ENCODE measurements at places on chromosomes 7 and 10.

DNA sequence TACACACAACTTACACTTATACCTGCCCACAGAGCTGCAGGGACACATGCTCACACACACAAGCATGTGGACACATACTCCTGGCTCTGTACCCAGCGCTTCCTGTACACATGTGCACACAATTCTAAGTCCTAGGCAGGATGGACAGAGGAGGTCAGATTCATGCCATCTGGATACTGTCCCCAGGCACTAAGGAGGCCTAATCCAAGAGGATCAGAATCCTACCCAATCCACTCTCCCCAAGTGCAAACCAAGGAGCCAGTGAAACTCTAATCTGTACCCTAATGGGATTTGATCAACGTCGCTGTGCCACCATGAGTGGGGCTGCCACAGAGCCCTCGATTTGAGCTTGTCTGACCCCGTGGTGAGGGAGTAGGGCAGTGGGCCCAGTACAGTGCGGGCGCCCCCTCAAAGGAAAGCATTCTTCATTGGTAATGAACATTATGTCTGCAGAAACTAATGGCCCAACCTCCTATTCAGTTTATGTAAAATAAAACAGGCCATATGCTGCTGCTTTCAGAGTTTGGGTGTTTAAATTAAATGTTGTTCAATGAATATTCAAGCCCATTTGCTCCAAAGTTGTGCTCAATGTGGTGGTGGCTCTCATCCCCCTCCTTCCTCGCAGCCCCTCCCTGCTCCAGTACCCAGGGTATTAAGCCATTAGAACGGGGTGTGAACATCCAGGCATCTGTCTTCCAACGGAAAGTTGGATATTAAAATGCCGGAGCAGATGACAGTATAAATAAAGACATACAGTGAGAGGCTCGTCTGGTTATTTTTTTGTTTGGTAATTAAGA is 26.4 kb downstream of the RPS24 start:
- no peak for DNase-seq

GRCh38 chr7:41940760-41941343 is 238.0 kb upstream of the INHBA start:
- peak; percentile 60 for DNase-seq

- no peak for DNase-seq
These were observed 32.5 kb downstream of the LAMB4 start for GRCh38 chr7:108097703-108098102.

- DNase-seq, result no peak
These were observed 23.2 kb downstream of the BET1 start for GRCh38 chr7:93980744-93981479.

DNA sequence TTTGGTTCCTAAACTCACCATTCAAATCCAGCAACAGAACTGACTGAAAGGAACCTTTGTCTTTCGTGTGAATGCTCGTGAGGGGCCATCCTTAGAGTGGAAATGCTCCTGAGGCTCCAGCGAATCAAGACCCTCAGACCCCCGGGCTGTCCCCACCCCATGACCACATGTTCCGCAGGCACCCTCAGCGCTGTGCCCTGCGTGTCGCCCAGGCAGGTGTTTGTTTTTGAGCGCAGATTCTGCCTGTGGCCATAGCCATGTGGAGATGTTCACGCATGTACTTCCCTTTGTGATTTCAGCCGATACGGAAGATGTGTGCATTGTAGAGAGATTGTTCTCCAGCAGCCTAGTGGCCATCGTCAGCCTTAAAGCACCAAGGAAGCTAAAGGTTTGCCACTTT is 24.2 kb downstream of the WIPI2 start:
- no peak for DNase-seq

- DNase-seq, result no peak
These were observed 68.8 kb downstream of the NRP1 start for GRCh38 chr10:33265621-33266020.

DNA sequence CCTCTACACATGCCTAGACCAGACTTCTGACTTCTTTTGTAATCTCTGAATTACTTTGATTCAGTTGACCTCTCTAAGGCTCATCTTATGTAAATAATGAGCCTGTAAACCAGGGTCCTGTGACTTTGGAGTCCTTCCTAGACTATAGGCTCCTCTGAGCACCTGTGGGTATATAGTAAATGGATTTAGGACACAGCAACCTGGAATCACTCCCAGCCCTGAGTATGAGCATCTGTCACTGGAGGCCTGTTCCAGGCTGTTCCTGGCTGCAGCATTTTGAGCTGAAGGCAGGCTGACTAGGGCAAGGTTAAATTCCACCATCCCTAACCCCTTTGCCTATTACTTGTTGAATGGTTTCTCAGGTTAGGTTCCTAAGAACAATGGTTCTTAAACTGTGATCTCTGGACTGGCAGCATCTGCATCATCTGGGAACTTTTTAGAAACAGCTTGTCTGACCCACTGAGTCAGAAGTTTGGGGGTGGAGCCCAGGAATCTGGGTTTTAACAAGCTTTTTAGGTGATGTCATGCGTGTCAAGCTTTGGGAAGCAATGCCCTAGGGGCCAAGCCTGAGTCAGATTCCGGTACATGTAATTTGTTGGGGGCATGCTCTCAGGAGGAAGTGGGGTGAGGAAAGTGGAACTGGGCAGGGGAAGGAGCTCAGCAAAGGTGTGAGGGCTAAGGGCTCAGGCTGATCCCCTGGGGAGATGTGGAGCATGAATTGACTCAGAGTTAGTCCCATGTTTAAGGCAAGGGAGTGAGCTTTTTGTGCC is 28.2 kb downstream of the MINDY4 start:
- no peak for DNase-seq

DNA sequence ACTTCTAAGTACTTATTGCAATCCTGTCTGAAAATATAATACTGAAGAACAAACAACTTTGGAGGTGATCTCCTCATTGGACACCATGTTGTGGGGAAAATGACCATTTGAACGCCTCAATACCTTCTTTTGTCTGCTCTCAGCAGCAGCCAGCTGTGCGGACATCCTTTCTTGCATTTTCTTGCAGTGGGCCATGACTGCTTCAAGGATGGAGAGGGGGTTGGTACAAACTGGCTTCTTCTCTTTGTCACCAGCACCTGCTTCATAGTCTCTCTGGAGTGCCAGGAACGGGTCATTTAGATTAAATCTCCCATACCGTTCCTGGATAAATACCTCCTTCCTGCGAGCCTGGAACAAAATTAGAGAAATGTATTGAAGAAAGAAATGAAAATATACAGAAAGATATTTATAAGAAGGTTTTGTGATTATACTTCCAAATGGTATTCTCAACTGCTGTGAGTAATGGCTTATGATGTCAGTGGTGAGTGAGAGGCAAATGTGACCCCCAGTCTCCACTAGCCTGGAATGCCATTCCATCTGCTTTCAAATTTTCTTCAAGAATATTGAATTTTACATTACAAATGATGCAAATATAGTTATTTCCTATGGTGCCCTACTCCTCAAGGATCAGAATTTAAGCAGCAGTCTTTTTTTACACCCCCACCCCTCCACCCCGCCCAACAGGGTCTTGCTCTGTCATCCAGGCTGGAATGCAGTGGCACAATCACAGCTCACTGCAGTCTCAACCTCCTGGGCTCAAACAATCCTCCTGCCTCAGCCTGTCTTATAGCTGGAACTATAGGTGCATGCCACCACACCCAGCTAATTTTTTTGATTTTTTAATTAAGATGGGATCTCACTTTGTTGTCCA is 62.4 kb downstream of the CTTNBP2 start:
- DNase-seq, result no peak

DNA sequence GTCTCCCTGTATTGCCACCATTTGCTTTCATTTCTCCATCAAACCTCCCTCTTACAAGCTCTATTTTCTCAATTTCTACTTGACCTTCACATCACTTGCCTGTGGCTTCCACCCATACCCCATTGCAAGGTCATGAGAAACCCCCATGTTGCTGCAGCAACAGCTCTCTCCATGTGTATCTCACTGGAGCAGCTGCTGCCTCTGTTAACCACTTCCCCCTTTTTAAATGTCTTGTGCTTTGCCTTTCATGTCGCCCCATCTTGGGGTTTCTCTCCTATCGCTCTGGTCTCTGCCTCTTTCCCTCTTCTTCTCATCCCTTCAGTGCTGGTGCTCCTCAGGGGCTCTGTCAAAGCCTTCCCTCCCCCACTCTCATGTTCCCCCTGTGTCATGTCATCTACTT is 148.8 kb downstream of the CHN2 start:
- no peak for DNase-seq

DNA sequence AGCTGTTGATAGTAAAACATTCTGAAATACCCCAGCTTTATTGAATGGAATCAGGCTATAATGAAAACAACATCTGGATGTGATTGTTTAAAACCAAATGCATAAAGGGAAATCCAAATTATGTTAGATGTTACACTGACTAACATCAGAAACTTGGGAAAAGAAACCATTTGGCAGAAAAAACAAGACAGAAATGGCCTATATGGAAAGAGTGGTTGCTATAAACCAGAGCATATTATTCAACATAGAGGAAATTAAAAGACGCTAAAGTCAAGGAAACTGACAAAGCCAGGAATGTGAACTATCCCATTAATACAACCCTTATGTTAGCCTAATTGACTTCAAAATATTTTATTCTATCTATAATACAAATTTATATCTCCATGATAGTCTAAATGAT is 53.0 kb upstream of the CABCOCO1 start:
- DNase-seq, result no peak

GRCh38 chr7:14199336-14199735 is 209.9 kb upstream of the ETV1 start:
- no peak for DNase-seq

- peak; percentile 9 for DNase-seq
These were observed 7.1 kb downstream of the AGMO start for GRCh38 chr7:15554744-15555143.

GRCh38 chr10:24247841-24248240 is 38.9 kb downstream of the KIAA1217 start:
- DNase-seq, result no peak

GRCh38 chr7:77199013-77199966 is at the start of gene FGL2:
TSS of gene FGL2 (minus strand) at chr7:77199819. CDS start at chr7:77199793, 26 bp downstream.
- no peak for DNase-seq

- DNase-seq, result no peak
These were observed 88.3 kb downstream of the FAM107B start for GRCh38 chr10:14686356-14686755.

DNA sequence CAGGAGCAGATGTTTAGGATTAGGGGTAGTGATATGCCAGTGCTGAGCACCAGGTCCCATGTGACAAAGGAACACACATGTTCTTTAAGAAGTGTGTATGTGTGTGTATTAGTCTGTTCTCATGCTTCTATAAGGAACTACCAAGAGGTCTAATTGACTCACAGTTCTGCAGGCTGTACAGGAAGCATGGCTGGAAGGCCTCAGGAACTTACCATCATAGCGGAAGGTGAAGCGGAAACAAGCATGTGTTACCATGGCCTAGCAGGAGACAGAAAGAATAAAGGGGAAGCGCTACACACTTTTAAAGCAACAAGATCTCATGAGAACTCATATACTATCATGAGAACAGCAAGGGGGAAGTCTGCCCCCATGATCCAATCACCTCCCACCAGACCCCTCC is 22.8 kb upstream of the PDZD8 start:
- DNase-seq, result no peak

DNA sequence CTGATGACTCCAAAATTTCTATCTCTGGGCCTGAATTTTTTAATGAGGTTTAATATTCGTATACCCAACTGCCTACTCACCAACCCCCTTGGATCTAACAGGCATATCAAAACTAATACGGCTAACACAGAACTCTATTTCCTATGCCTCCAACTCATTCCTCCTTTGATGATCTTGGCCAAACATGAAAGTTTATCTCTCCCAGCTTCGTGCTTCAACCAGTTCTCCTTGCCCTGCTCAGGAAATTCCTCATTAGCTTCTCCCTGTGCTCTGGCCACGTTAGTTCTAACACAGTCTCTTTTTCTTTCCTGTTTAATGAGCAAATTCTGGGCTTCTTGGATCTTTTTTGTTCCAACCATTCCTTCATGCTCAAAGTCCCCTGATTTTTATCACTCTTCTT is 138.9 kb upstream of the PTN start:
- no peak for DNase-seq

- no peak for DNase-seq
These were observed 45.0 kb downstream of the ALOX5 start for GRCh38 chr10:45418849-45419675.

GRCh38 chr7:22851145-22851544 is 28.5 kb upstream of the TOMM7 start:
- DNase-seq, result no peak

GRCh38 chr7:142703655-142704305 is 45.5 kb upstream of the PRSS1 start:
- no peak for DNase-seq

- no peak for DNase-seq
These were observed 35.6 kb downstream of the CDH23 start for GRCh38 chr10:71432101-71432905.

DNA sequence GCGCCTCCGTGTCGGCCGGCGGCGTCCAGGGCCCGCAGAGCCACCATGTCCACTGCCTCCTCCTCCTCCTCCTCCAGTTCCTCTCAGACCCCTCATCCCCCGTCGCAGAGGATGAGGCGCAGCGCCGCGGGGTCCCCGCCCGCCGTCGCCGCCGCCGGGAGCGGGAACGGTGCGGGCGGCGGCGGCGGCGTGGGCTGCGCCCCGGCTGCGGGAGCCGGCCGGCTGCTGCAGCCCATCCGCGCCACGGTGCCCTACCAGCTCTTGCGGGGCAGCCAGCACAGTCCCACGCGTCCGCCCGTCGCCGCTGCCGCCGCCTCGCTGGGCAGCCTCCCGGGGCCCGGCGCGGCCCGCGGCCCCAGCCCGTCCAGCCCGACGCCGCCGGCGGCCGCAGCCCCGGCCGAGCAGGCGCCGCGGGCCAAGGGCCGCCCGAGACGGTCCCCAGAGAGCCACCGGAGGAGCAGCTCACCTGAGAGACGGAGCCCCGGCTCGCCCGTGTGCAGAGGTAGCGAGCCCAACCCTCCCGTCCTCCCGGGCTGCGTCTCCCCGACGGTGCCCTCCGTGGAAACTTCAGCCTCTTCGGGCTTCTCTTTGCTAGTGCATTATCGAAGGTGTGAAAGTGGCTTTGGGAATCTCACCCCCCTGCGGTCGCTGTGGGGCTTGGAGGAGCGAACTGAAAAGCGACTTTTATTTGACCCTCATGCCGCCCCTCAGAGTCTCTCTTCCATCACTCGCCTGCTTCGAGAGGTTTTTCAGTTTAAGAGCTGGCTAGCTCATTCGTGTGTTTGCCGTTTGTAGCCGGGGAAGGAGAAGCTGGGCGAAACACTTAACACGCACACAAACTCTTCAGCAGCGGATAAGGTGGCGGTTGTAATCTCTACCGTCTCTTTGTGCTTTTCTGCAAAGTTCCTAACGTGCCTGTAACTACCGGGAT is 975 bp downstream of the GLCCI1 start:
- peak; percentile 84 for DNase-seq

DNA sequence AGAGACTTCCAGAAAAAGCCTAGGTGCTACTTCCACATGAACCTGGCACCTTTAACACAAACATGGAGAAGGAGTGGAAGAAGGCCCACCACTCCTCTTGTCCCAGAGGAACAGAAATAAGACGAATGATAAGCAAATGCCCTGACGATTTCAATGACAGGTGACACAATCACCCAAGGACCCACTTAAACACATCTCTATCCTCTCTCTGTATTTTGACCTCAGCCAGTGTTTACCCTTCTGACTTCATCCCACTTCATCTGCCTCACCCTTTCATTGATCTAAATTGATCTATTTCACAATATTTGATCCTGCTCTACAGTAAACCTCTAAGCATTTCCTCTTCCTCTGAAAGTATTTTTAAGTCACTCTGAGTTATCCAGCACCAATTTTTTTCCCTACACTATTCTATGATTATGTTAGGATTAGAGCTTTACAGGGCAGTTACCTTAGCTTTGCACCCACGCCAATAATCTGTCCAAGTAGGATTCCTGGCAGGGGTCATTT is 9.1 kb downstream of the GOT1 start:
- no peak for DNase-seq

- DNase-seq, result no peak
These were observed 237.7 kb downstream of the FANK1 start for GRCh38 chr10:126133906-126134656.

GRCh38 chr7:123871998-123872867 is 27.3 kb downstream of the HYAL4 start:
- peak; percentile 55 for DNase-seq

Data from NCI-H1105 treated with DMSO at 0.1 percent for 48 hours (cell line).